ENCODE measurements at places on chromosomes 3 and 15.

DNA sequence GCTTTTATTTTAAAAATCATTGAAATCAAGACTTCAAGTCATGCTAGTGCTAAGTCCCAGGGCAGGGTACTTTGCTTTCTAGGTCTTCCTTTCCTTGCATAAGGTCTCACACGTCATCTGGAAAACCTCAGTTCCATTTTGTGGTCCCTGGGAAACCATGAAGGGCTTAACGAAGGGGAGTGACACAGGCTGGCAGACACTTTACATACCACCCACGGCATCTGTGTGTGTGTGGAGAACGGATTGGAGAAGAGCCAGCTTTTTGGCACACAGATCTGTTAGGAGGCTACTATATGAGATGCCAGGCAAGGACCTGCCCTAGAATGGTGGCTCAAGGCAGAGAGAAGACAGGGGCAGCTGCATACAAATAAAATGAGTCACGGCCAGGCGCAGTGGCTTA is 107.5 kb upstream of the NSMCE3 start:
- no peak for DNase-seq

GRCh38 chr3:46356909-46357308 is 3.0 kb downstream of the CCR2 start:
- no peak for DNase-seq

- DNase-seq = no peak
Observed at GRCh38 chr3:196835086-196835485, 32.6 kb upstream of the SENP5 start.

DNA sequence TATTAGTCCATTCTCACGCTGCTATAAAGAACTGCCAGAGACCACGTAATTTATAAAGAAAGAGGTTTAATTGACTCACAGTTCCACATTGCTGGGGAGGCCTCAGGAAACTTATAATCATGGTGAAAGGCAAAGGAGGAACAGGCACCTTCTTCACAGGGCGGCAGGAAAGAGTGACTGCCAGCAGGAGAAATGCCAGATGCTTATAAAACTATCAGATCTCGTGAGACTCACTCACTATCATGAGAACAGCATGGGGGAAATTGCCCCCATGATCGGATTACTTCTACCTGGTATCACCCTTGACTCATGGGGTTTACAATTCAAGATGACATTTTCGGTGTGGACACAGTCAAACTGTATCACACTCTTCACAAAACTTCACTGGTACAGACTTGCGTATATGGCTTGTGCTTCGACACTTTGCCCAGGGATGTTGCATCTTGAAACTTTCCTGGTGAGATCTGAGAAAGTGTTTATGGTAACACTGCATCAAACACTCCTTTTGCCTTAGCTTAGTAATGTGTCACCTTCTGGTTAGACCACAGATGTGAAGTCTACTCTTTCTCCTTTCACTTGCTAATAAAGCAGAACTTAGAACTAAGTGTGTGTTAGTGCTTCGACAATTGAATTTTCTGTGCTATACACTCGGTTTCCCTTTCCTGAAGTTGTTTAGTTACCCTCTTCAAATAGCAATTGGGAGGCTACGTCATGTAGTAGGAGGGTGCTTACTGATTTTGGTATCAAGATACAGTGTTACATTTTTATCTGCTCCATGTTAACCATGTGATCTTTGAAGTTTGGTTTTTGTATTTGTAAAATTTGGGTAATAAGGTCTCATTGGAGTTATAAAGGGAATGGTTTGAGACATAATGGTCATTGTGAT is 185.7 kb downstream of the LPP start:
- DNase-seq = no peak

GRCh38 chr15:86875067-86875466 is 795.4 kb downstream of the AGBL1 start:
- no peak for DNase-seq

DNA sequence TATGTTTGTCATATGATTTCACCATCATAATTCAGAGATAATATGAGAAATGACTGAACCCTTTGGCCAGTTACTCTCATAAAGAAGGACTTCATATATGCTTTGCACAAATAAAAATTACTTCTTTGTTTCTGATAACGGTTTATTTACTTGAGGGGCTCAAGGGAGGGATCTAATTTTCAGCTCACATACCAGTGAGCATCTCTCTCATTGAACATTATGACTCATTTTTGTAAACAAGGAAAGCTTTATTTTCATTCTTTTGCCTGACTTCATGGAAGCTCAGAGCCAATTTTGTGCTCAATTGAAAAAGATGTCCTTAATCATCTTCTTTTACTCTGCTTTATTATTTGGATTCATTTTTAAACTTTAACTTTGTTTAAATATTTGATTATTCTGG is 5.8 kb downstream of the NLGN1 start:
- DNase-seq = no peak

DNA sequence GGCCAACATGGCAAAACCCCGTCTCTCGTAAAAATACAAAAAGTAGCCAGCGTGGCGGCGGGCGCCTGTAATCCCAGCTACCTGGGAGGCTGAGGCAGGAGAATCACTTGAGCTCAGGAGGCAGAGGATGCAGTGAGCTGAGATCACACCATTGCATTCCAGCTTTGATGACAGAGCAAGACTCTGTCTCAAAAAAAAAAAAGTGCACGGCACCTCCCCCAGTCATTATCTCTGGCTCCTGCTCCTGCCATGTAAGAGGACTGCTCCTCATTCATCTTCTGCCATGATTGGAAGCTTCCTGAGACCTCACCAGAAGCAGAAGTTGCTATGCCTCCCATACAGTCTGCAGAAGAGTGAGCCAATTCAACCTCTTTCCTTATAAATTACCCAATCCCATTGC is 4.0 kb upstream of the ALG1L2 start:
- DNase-seq = no peak

DNA sequence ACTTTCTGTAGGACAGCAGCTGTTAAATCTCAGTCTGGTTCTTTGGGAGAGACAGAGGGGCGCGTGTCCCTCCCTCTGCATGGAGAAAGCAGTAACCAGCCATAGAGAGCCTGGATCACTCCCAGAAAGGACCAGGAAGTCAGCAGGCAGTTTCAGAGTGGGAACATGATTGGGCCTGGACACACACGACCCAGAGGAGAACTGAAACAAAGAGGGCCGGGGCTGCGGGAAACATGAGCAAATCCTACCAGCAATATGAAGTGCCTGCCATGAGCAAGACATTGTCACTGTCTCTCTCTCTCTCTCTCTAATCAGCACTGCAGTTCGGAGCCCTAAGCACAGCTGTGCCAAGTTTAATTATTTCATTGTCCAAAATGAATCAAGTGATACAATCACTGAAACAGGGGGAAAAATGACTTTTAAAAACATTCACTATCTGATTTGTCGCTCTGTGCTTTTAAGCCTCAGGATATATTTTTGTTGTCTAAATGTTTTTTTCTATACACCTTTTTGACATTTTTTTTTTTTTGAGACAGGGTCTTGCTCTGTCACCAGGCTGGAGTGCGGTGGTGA is 17.6 kb downstream of the MUC13 start:
- no peak for DNase-seq

DNA sequence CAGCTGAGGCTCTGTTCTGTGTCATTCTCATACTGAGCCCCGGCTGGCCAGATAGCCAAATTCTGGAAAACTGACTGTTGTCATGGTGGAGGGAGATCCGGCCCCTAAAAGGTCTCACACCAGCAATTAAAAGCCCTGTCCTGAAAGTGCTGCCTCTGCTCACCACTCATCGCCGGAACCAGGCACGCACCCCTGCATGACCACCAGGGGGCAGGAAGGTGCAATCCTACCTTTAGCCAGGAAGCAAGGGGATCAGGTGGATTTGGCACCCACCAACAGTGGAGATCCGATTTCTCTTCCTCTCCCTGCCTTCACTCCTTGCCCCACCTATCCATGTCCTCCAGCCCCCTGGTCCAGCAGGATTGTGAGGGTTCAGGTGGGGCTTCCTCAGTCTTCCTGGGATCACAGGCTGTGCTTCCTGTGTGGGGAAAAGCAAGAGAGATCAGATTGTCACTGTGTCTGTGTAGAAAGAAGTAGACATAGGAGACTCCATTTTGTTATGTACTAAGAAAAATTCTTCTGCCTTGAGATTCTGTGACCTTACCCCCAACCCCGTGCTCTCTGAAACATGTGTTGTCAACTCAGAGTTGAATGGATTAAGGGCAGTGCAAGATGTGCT is 16.1 kb upstream of the CACNA2D2 start:
- DNase-seq = peak; percentile 87

- DNase-seq = no peak
Observed at GRCh38 chr15:78070049-78070700, 7.3 kb downstream of the TBC1D2B start.

- no peak for DNase-seq
Observed at GRCh38 chr15:101449471-101450402, 39.8 kb downstream of the PCSK6 start.

DNA sequence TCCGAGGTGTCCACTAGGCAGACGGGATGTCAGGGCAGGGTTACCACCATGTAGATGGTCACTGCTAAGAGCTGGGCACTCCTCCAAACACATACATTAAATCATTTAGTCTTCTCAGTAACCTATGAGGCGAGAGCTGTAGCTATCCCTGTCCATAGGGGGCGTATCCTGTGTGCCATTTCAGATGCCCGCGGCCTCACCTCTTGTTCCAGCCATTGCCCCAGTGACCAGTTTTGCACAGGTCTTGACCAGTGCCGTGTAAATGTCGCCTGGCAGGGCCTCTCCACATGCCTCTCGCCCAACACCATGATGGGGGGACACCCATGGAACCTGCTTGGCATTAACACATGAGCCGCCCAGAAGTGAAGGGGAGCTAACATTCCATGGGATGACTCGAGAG is 20.8 kb upstream of the SRP14 start:
- DNase-seq = no peak

GRCh38 chr3:49351521-49352011 is 6.6 kb downstream of the GPX1 start:
- no peak for DNase-seq

DNA sequence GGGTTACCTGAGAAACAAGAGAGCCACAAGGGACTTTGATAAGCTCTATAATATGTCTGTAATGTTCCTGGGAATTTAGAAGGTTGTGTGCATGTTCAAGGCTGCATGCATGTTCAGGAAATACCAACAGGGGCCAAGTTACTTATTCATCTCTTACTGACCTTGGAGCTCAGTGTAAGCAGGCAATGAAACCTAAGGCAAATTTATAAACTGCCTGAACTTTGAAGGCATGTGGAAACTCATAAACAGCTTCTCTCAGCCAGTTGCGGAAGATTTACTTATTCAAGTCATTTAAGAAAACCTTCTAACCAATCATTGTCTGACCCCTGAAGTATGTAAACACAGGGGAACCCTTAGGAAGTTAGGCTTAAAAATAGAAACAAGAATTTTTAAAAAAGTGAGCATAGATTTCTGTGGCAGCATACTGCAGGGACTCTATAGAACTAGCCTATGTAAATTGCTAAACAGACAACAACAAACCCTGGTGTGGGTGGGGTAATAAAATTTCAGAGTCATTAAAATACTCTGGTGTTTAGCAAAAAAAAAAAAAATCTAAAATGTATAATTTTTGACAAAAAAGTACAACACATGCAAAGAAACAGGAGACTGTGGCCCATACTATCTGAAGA is 57.2 kb downstream of the SLC15A2 start:
- no peak for DNase-seq

- DNase-seq = no peak
Observed at GRCh38 chr3:106745344-106746168, 631.7 kb upstream of the CCDC54 start.

GRCh38 chr3:116734243-116734642 is 24.7 kb downstream of the TUSC7 start:
- no peak for DNase-seq

- peak; percentile 62 for DNase-seq
Observed at GRCh38 chr3:13095408-13095937, 22.2 kb upstream of the IQSEC1 start.

- DNase-seq = no peak
Observed at GRCh38 chr3:196440041-196440537, 7.9 kb upstream of the UBXN7 start.

DNA sequence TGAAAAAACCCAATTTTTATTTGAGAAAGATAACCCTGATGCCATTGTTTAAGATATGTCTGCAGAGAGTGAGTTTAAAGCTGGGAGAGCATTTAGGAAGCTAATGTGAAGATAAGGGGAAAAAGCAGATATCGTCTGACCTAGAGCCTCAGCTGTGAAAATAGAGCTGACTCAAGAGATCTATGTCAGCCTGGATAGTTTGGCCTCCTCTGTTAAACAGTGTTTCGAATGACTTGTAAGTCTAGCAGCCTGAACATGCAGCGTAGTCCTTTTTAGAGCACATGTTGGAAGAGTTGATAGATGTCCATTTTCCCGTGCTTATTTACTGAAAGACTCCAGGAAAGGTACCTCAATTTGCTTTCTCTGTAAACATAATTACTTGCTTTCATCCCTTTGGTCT is 48.1 kb downstream of the ALCAM start:
- DNase-seq = no peak

- no peak for DNase-seq
Observed at GRCh38 chr15:95795386-95795785, 535.1 kb upstream of the NR2F2 start.

- DNase-seq = no peak
Observed at GRCh38 chr3:153089620-153090019, 72.4 kb upstream of the RAP2B start.

- DNase-seq = peak; percentile 70
Observed at GRCh38 chr3:11556851-11557644, 86.7 kb downstream of the VGLL4 start.

- no peak for DNase-seq
Observed at GRCh38 chr3:81788044-81788443, 26.6 kb upstream of the GBE1 start.

GRCh38 chr3:53101956-53102355 is 28.3 kb downstream of the RFT1 start:
- no peak for DNase-seq

GRCh38 chr3:77271306-77271705 is 231.4 kb downstream of the ROBO2 start:
- DNase-seq = no peak

DNA sequence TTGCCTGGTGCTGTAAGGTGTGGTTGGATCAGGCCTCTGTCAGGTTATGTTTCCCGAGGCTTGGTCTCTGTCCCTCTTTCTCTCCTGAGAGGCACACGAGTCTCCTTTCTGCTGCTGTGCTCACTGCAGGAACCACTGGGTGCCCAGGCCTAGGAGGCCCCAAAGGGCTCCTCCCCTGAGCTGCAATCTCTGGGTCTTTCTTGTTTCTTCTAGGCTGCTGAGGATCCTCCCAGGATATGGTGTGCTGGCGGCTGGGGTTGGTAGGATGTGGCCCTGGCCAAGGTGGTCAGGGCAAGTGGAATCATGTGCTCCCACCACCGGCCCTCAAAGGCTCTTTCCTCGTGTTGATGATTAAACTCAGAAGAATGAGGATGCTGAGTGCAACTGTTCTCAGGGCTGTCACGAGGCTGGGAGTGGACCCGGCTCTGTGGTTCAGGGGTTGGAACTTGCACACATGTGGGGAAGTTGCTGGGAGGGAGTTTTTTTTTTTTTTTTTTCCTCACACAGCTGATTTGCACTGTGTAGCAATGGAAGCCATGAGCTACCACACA is 43.6 kb upstream of the CTSH start:
- no peak for DNase-seq

DNA sequence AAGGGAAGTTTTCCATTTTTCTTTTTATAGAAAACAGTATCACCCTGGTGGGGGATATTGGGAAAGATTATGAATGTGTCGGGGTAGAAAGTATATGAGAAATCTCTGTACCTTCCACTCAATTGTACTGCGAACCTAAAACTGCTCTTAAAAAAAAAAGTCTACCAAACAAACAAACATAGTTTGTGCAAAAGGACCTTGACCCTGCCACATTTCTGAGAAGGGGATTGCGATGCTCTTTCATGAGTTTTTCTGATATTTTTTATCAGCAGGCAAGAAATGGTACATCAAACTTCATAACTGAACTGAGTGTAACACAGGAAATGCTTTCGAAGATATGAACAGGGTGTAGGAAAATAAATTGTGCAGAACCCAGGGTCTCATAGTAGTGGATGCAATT is 286.0 kb downstream of the WDR72 start:
- no peak for DNase-seq
